Activated CD8-positive, alpha-beta T cell treated with anti-CD3 and anti-CD28 coated beads for 36 hours (primary cell): ENCODE measurements at places on chromosomes 5 and 9. TPM values are rescaled to one million over a fixed set of nuclear protein-coding genes. Genes with fewer than 3 reads are reported as not detected.

DNA sequence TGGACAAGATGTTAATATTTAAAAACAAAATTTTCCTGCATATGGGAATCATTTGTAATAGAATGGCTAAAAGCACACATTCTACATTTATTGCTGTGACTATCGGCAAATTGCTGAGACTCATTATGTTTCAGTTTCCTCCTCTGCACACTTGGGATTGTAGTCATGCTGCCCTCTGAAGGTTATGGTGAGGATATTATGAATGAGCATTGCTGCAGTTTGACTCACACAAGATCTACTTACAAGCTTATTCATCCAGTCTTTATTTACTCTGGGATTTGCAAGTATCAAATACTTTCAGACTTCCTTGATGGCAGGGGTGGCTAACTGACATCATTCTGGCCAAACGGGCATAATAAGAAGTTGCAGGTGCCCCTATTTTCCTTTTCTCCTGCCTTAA lies 9.5 kb upstream of the NFIL3 start:
- peak; percentile 26 for DNase-seq

GRCh38 chr9:75626860-75627259 lies 263.6 kb upstream of the PCSK5 start:
- no peak for DNase-seq

DNA sequence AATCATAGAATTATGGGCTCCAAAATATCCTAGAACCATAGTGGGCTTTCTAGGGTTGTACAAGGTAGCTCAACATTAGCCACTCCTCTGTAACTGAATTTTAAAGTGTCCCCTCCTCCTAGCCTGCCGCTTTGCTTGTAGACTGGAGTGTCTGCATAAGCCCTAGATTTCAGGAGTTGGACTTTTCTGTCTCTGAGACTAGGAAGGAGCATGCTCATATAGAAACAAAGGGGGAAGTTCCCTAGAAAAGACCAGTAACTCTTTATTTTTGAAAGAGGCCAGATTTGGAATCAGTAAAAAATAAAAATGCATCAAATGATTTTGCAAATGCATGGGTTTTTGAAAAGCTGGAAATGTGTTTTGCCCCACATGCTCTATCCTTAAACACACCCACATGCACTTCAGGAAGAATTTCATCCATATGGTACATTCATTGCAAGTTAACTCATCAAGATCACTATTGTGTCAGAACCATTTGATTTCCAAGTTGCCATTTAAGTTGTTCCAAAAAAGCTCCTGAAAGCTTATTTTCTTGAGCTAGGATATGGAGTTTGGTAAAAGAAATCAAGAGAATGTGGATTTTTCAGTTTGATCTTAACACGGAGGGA lies 121.0 kb upstream of the NR3C1 start:
- no peak for DNase-seq

The LRRC19 gene
- total RNA-seq: not detected

The IL5 gene
- 1.7 TPM for total RNA-seq
